ENCODE measurements at places on chromosomes 1 and 21. TPM values are rescaled to one million over a fixed set of nuclear protein-coding genes. Genes with fewer than 3 reads are reported as not detected.

DNA sequence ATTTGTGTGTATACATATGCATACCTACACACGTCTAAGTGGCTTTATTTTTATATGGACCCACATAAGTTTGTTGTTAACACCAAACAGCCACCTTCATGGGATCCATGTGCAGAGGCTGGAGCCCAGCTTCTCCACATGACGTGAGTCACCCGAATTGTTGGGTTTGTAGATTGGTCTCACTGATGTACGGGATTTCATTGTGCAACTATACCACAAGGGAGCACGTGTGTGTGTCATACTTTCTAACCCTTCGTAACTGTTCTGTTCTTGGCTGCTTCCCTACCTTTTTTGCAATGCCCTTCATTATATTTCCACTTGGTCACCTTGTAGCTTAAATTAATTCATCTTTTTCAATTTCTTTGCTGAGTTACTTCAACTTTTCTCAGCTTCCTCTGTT lies 21.0 kb downstream of the SPRTN start:
- H3K36me3 ChIP-seq = peaks cover 28% of the 10 kb centered on the region
- H3K27me3 ChIP-seq = no peaks in the 10 kb centered on the region
- no peak overlapping the region for H3K4me3 ChIP-seq
- no peak for DNase-seq
- H3K27ac ChIP-seq = no peak overlapping the region
- H3K4me1 ChIP-seq = peaks cover 6% of the 10 kb centered on the region

DNA sequence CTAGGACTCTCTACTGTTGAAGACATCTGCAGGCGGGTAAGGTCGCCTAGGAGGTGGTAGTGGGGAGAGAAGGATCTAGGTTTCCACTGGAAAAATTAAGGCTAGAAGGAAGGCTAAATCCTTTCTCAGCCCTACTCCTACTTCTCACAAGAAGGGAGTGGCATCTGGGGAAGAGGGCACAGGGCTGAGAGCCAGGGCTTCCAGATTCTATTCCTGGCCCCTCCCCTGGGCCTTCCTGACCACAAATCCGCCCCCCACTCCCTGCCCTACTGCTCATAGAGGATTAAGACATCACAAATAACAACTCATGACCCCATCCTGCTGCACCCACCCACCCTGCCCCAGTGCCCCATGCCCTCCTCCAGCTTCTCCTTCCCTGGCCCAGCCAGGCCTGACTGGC lies 2.5 kb downstream of the PHLDA3 start:
- H3K4me1 ChIP-seq = peaks cover 21% of the 10 kb centered on the region
- H3K36me3 ChIP-seq = peaks cover 10% of the 10 kb centered on the region
- peaks cover 20% of the 10 kb centered on the region for H3K27me3 ChIP-seq
- no peak overlapping the region for H3K27ac ChIP-seq

DNA sequence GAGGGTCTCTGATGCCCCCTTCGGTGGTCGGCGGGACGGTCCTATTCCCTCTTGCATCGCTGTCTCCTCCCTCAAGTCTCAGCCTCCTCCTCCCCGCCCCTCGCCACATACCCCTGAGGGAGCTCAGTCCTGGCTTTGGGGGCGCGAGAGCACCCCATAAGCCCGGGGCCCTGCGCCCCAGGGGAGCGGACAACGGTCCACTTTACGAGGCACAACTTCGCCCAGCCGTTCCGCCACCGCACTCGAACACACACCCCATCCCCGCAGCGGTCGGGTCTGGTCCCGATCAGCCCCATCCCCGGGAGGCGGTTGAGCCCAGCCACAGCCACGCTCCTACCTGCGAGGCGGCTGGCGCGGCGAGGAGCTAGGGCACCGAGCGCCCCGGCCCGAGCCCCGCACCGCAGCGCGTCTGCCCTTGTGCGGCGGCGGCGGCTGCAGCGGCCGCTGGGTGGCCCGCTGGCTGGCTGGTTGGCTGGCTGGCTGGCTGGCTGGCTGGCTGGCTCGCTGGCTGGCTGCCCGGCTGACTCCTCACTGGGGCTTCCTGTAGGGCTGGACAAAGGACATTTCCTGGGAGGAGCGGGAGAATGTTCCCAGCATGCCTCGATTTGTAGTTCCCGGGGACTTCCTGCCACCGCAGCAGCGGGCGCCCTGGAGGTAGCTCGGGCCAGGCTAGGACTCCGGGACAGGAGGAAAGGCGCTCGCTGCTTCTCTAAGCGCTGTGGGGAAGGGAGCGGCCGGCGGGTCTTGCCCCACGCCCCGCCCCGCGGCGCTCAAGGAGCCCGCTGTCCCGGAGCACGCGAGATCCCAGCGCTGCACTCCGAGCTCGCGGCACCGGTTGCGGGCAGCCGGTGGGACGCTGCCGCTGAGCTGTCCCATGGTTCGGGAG lies at the start of gene ZNF697:
Gene ZNF697 (minus strand): TSS at position 533 of the 886 bp plus-strand sequence. CDS start 22,166 bp downstream, outside the sequence.
- DNase-seq = peak; percentile 34
- peaks cover 10% of the 10 kb centered on the region for H3K4me1 ChIP-seq
- peaks cover 85% of the 10 kb centered on the region for H3K27me3 ChIP-seq
- H3K36me3 ChIP-seq = no peaks in the 10 kb centered on the region

Gene DCDC2B
- 0.13 TPM for total RNA-seq

GRCh38 chr1:147245129-147245528 lies 2.6 kb downstream of the CHD1L start:
- H3K4me1 ChIP-seq = peaks cover 61% of the 10 kb centered on the region
- H3K27ac ChIP-seq = peak overlapping the region; percentile 40
- no peak for DNase-seq

Gene LCE1F
- not detected for total RNA-seq

DNA sequence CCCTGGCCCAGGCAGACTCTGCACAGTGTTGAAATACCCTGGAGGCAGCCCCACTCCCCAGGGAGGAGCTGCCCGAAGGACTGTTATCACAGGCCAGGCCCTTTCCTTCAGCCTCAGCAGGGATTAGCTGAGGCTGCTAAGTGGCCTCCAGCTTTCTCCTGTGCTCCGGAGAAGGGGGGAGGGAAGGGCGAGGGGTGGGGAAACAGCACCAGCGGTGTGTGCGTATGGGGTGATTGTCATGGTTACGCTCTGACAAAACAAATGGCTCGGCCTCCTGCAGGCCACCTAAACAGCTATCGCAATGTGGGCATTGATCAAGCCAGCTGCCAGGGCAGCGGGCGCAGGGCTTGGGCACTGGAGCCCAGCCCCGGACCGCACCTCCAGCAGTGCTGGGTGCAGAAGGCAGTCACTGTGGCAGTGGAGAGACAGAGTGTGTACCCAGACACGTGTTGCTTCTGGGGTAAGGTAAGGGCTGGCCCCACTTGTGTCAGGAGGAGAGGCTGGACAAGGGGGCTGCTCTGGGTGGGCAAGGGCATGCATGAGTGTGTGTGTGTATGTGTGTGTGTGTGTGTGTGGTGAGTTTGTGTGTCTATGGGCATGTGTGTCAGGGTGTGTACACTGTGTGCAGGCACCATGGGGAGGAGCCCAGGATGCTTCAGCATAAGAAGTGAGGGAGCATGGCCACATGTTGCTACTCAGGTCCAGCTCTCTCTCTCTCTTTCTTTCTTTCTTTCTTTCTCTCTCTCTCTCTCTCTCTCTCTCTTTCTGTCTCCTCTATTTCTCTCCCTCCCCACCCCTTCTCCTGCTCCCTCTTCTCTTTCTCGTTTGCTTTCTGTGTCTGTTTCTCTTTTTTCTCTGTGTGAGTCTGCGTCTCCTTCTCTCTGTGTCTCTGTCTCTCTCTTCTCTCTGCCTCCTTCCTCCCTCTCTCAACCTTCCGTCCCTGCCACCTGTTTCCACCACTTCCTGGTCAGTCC lies at the start of gene VWA5B1:
Gene VWA5B1 (plus strand): TSS at position 252 of the 974 bp plus-strand sequence. CDS start 19,727 bp downstream, outside the sequence.
- H3K4me1 ChIP-seq = peaks cover 8% of the 10 kb centered on the region
- H3K27me3 ChIP-seq = peaks cover 48% of the 10 kb centered on the region
- H3K27ac ChIP-seq = no peak within 1 kb of the TSS
- DNase-seq = no peak

DNA sequence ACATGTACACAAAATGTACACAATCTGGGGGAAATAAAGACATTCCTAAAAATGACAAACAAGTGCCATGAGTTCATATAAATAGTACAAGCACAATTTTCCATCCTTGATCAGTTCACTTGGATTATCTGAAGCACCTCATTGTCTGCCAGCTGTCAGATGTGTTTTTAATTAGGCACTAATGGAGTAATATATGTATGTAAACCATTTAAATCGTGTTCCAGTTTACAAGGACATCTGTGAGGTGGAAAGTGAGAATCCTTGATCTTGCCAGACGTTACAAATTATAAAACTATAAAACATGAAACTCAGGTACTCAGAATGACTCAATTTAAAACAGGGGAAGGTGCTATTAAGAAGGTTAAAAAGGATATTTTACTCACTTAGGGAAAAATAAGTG lies 1312.2 kb downstream of the PLA2G4A start:
- H3K4me1 ChIP-seq = no peaks in the 10 kb centered on the region
- DNase-seq = no peak
- no peak overlapping the region for H3K27ac ChIP-seq
- no peak overlapping the region for H3K4me3 ChIP-seq

Gene FCER1A
- not detected for total RNA-seq

GRCh38 chr1:82218846-82219245 lies 418.1 kb downstream of the ADGRL2 start:
- H3K36me3 ChIP-seq = no peaks in the 10 kb centered on the region
- DNase-seq = no peak
- H3K27me3 ChIP-seq = no peaks in the 10 kb centered on the region

All from activated CD4-positive, alpha-beta memory T cell treated with anti-CD3 and anti-CD28 coated beads, Interleukin-2, amount 10 ng/mL, durations not matched to agents 7 days and 5 days (primary cell).